ENCODE measurements at places on chromosomes 5 and 9.

DNA sequence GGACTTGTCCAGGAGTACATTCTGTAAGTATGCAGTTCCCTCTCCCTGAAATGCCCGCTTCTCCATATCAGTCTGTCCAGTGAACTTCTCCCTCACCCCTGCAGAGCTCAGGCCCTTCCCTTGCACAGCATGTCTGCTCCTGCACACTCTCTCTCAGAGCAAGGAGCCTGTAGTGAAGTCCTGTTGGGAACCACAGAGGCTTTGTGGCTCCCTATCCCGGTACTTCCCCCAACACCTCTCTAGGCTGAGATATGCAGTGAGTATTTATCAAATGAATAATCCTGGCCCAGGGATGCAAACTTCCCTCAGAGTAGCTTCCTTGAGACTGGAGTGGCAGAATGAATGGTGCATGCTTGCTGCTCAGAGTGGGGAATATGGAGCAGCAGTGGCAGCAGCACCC, 48.8 kb downstream of the POC5 start:
- DNase-seq = no peak

- no peak for DNase-seq
These were observed 340.4 kb upstream of the SEMA6A start for GRCh38 chr5:116914869-116915504.

DNA sequence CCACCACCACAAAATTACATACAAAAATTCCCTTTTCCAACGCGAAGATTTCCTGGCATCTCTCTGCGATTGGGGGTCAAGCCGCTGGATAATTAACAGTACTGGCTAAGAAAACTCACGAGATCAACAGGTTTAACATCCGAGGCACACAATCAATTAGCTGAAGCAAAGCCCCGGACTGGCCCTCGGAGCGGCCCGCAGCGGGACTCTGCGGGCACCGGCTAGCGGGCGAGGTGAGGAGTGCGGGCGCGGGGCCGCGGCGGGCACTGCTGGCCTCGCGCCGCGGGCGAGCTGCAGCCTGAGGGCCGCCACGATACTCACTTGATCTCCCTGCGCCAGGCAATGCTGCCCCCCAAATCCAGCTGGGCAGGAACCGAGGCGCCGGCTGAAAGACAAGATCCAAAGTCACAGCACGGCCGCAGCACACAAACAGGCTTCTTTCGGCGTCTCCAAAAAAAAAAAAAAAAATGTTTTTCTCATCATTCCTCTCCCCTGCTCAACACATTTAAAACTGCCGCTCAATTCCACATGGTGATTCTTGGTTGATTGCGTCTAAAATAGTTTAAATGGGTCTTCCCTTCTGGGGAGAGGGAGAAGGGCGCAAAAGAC, 210.2 kb downstream of the MEF2C start:
- no peak for DNase-seq

GRCh38 chr9:73643379-73644013, 491.8 kb downstream of the ANXA1 start:
- DNase-seq = no peak

DNA sequence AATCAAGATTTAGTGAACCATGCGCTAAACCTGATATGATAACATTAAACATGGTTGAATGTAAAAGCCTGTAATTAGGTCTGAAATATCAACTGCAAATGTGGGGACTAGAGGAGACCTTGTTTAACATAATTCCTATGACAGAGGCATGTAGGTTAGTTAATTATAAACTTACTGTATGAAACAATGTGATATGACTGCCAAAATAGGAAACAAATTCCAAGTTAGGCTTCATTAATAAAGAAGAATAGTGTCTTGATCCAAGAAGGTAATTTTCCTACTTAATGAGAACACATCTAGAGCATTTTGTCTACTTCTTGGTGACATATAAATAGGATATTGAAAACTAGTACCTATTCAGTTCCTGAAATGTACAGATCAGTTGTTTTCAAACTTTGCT, 136.2 kb upstream of the TARS1 start:
- DNase-seq = no peak

GRCh38 chr9:38183994-38184568, 115.1 kb upstream of the SHB start:
- DNase-seq = no peak

- no peak for DNase-seq
These were observed 353.6 kb downstream of the TLE4 start for GRCh38 chr9:79925326-79925725.

GRCh38 chr5:133314086-133314485, 262.3 kb downstream of the HSPA4 start:
- no peak for DNase-seq

DNA sequence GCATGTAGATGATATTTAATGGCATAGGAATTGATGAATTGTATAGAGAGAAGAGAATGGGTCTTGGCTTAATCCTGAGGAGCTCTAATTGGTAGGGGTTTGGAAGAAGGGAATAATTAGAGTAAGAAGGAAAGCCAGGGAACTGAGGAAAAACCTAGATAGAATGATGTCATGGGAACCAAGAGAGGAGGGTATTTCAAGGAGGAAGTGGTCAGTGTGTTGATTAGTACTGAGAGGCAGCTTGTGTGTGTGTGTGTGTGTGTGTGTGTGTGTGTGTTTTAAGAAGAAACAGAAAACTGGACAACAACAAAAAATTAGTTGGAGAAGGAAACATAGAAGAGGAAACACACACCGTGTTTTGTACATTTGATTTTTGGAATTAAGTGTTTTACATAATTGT, 42.8 kb downstream of the MAST4 start:
- no peak for DNase-seq

DNA sequence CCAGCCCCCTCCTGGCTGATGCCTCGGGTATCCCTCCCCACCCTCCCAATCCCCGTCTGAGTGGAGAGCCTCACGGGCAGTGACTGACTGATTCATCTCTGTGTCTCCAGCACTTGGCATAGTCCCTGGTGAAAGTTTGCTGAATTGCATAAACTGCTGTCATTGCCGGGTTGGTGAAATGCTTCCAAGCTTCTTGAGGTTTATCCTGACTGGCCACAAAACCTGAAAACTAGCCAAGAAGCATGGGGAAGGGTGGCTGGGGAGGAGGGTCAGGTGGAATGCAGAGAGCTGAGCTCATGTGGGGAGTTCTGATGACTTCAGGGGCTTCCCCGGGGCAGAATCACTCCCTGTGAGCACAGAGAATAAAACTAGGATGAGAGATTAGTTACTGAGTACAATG, 56.9 kb upstream of the GGTA1 start:
- no peak for DNase-seq

DNA sequence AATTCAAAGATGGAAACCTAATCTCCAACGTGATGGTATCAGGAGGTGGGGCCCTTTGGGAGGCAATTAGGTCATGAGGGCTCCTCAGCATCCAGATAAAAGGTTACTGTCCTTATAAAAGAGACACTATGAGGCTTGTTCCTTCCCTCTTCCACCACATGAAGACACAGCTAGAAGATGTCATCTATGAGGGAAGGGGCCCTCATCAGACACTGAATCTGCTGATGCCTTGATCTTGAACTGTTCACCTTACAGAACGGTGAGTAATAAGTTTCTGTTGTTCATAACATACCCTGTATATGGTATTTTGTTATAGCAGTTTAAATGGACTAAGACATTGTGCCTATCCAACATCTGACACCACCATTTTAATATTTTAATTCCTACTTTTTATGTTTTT, 19.7 kb upstream of the CCNH start:
- no peak for DNase-seq

DNA sequence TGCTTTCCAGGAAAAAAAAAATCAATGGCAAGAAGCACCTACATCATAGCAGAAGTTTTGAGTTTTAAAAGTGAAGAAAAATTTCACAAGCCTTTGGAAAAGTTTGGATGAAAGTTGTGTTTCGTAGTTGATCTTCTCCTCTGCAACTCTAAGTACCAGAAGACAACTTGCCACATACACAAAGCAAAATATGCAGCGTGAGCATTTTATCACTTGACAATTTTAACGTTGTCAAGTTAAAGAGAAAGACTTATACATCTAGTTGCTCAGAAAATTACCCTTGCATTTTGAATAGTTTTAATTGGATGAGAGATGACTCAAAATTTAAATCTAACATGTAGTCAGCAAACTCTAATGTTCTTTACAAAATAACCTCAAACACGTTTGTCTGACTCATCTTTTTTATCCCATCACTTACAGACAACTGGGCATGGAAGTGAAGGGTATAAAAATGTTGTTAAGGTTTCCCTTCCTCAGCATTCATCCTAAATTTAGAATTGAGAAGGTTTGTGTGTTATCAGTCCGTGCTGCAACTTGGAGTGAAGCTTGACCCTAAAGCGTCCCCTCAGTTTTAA, 213.4 kb downstream of the MARCHF11 start:
- DNase-seq = no peak

DNA sequence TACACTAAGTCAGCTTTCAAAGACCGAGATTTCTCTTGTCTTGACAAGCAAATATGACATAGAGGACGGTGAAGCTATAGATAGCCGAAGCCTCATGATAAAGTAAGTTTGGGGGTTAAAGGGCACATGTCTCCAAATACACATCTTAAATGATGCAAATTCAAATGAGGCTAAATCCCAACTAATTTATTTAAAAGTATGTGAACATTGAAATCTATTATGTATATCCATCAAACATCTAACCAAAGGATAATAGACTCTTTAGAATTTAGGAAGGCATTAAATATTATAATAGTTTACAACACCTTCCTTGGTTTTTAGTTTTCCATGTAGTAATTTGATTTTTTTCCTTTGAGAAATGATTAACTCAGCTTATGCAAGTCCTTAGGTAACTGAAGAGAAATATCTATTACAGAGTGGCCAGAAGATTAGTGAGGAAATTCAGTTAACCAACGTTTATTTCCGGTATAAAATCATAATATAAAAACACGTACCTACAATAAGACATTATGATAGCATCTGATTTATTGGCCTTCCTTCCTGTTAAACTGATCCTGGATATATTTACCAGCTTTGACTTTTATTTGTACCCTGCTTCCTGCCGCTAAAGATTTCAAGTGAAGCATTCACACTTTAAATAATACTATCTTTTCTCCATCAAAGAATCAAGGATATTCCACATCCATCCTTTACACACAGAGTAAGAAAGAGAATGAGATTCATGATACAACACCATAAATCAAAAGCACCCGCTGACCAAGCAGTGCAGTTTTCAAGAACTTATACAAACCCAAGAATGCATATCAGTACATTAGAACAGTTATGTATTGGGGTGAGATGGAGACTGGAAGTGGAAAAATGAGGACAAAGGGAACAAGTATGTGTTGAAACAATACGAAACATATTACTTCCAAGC, 31.9 kb upstream of the F2R start:
- DNase-seq = no peak

GRCh38 chr5:143701493-143701892, 110.5 kb upstream of the HMHB1 start:
- no peak for DNase-seq
